ENCODE measurements at places on chromosomes 16 and 17.

DNA sequence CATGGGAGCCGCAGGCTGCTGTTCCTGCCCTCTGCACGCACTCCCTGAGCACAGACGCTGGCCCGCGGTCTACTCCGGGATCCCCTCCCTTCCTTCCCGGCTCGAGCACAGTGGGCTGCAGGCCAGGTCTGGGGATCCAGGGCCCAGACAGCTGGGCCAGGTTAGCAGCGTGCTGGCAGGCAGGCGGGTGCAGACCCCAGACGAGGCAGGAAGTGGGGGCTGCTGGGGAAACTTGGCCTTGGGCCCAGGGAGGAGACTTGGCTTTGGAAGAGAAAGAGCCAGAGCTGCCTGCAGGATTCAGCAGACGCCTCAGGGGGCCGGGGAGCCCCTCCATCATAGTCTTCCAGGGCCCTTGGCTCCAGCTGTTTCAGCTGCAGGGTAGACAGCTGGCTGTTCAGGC is 30.2 kb upstream of the ABCC3 start:
- DNase-seq = no peak

- no peak for DNase-seq
These were observed 53.2 kb downstream of the SMG6 start for GRCh38 chr17:2250140-2251095.

DNA sequence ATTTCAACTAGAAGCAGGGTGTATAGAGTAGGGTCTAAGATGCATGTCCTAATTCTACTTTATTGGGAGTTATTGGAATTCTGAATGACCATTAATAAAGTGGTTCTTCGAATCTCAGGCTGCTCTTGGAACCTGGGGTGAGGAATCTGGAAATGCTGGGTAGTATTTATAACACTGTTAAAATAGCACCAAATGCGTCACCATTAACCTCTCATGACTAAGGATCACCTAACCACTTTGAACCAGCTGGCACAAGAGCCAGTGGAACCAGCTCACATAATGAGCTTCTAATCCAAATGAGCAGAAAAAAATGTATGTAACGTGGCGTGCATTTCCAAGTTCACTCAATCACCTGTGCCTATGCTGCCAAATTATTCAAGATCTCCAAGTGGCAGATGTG is 281.7 kb downstream of the GRIN2A start:
- DNase-seq = no peak

DNA sequence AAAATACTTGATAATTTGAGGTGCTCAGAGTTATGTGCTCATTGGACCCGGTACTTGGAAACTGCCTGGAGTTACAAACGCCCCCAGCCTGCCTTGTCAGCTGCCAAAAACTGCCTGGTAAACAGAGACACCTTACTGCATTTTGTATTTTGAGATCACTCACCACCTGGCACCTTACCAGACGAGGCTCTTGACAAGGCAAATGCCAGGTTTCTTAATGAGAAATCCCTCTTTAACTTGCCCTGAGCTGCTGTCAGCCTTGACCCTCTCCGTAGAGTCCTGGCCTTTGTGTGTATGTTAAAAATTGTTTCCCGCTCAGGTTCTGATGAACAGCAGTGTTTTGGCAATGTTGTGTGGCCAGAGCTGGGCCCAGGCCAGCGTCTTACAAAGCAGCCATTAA is 28.8 kb downstream of the SYT17 start:
- DNase-seq = no peak

- DNase-seq = no peak
These were observed 79.6 kb upstream of the CLEC18B start for GRCh38 chr16:74500907-74501306.

DNA sequence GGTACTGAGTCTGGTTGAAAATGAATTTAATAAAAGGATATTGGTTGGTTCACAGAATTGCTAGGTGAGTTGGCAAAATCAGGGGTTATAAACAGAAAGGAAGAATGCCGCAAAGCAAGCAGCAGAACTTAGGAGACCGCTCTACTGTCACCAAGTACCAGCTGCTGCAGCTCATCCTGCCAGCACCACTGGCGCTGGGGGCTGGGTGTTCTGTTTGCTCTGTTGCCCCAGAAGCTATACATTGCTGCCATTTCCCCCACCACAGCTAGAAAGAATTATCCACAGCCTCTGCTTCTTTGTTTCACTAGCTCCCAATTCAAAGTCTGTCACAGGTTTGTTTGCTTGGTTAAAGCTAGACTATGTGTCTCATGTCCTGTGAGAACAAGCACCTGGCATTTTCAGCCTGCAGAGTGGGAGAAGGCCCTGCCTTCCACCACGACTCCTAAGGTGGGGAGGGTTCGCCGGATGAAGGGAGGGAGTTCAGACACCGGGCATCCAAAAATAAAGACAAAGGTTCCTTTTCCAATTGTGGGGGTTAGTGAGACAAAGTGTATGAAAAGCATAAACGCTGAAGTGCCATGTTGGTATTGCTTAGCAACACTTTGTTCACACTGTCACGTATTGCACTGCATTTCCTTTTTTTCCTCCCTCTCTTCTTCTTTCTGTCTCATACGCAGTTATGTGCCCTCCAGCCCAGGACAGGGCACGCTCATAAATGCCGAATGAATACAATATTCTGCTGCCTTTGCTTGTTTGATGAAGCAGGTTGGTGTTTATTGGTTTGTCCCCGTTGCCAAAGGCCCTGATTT is 9.6 kb upstream of the CPD start:
- no peak for DNase-seq

DNA sequence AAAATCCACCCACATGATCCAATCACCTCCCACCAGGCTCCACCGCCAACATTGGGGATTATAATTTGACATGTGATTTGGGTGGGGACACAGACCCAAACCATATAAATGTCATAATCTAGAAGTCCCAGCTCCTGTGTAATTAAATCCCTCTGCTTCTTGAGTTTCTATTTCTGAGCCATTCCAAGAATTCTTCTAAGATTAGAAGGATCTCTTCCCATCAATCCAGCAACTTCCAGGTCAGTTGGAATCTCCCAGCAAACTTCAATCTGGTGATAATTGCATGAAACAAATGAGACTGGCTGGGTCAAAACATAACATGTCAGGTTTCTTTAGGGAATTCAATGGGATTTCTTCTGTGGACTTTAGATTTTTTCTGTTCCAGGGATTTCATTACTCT is 127.8 kb upstream of the CDH5 start:
- no peak for DNase-seq

DNA sequence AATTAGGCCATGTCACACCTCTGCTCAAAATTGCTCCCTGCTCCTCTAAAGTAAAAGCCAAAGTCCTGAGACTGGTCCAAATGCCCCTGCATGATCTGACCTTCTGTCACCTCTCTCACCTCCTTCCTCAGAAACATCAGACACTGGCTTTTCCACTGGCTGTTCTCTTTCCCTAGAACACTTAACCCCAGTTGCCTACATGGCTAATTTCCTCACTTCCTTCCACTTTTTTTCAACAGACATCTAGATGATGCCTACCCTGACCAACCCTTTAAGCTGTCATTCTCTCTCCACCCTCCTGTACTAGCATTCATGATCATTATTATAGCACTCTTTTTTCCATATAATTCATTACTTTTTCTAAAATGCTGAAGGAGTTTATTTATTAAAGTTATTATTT is 31.0 kb downstream of the CCT6B start:
- no peak for DNase-seq

- DNase-seq = no peak
These were observed 106.8 kb upstream of the CHMP6 start for GRCh38 chr17:80884811-80885210.

DNA sequence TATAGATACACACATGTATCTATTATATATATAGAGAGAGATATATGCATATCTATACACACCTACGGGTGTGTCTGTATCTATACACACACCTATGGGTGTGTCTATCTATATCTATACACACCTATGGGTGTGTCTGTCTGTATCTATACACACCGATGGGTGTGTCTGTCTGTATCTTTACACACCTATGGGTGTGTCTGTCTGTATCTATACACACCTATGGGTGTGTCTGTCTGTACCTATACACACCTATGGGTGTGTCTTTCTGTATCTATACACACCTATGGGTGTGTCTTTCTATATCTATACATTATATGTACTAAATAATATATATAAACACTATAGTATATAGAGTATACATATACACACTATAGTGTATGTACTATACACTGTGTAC is 738.5 kb downstream of the MAF start:
- DNase-seq = no peak

DNA sequence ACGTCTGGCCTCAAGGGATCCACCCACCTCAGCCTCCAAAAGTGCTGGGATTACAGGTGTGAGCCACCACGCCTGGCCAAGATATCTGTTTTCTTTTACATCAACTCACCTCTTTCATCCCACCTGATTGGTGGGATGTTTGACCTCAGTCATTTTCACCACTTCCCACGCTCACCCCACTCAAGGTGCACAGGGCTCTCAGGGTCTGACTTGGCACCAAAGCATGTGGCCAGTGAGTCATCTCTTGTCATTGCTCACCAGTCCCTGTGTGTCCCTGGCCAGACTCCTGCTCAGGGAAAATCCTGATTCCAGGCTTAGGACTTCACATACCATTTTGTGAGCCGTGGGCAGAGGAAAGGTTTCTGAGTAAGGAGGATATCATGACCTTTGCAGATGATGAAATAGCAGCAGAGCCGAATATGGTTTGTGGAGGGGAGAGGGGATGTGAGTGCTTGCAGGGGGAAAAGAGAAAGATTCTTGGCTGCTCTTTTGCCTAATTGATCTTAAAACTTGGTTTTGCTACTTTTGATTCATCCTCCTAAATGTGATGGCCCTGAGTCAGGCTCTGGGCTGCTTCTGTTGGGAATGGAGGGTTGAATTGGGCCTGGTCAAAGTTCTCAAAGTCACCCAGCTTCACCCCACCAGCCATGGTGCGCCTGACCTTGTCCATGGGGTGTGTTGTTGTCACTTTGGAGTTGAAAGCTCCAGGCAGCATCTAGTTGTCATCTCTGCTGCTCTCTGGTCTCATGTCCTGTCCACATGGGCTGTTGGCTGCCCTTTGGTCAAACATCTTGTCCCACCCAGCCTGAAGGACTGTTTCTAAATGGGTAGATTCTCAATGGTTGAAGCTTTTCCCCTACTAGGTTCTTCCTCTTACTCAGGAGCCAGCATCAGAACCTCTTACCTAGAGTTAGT is 6.0 kb upstream of the KCNH6 start:
- no peak for DNase-seq

GRCh38 chr16:717450-718245 is 2.7 kb downstream of the METRN start:
- DNase-seq = no peak

GRCh38 chr16:81275795-81276194 is 37.3 kb downstream of the BCO1 start:
- DNase-seq = no peak

GRCh38 chr17:59832883-59833379 is 59.8 kb downstream of the TUBD1 start:
- DNase-seq = no peak
